ENCODE measurements at places on chromosomes 13 and 19. TPM values are rescaled to one million over a fixed set of nuclear protein-coding genes. Genes with fewer than 3 reads are reported as not detected.

ENOX1 gene
- not detected for total RNA-seq

BRSK1 gene
- total RNA-seq, result 7.5 TPM

URAD gene
- not detected for total RNA-seq

MAMSTR gene
- total RNA-seq, result 0.79 TPM

CEBPA gene
- total RNA-seq, result not detected

ETHE1 gene
- 67.9 TPM for total RNA-seq

MKNK2 gene
- total RNA-seq, result 332 TPM

DACT3 gene
- total RNA-seq, result 0.42 TPM

METTL21C gene
- total RNA-seq, result not detected

HCN2 gene
- total RNA-seq, result 1.3 TPM

ZNF823 gene
- total RNA-seq, result 6.5 TPM

GFY gene
- not detected for total RNA-seq
